ENCODE measurements at places on chromosomes 5 and 9.

DNA sequence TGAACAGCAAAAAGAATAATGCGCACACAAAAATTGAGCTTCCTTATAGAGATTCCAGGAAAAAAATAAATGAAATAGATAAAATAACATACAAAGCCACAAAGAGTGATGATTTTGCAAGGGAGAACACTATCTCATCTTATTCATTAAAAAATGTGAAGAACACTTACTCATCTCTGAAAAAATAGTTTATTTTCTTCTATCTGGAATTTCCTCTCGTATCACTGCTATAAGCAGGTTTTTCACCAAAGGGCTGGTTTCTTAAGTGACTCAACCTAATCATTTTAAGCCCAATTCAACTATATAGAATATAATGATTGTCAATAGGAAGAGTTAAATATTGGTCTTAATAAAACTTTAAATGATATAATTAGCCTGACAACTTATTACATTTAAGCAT lies 504.9 kb downstream of the NR2F1-AS1 start:
- no peak for DNase-seq

DNA sequence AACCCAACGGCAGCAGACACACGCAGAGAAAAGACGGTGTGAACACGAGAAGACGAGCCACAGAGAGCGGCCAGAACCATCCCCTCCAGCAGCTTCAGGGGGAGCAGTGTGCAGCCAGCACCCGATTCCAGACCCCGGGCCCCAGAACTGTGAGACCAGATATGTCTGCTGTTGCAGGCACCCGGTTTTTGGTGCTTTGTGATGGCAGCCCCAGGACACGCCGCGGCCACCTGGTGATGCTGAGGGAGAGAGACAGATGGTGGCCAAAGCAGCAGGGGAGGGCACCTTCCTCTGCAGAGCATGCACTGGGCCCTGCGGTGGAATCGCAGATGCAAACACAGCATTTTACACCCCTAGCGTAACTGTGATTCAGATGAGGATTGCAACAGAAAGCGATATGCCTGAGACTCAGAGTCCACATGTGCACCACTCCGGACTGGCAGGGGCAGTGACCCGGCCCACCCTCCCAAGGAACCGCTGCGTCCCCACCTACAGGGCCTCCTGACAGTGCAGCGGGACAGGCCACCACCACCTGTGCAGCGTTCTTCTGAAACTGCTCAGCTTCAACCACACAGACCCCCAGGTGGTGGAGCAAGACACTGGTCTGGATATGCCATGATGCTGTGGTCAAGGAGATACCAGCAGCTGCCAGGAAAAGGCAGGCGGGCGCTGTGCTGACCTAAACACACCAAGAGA lies 24.0 kb downstream of the ZDHHC11B start:
- no peak for DNase-seq

DNA sequence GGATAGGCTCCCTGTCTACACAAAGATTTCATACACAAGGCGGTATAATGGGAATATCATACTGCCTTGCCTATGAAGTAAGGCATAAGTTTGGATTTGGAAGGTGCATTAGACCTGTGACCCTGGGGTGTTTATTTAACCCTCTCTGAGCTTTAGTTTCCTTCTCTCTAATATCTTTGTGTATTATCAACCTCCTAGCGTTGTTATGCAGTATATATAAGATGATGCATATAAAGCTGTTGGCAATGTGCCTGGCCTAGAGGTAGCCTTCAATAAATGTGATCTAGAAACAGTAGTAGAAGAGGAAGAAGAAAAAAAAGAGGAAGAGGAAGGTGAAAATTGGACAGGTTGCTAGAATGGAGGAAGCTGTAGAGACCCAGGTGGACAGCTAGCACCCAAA lies 311.6 kb upstream of the CLINT1 start:
- DNase-seq: no peak

DNA sequence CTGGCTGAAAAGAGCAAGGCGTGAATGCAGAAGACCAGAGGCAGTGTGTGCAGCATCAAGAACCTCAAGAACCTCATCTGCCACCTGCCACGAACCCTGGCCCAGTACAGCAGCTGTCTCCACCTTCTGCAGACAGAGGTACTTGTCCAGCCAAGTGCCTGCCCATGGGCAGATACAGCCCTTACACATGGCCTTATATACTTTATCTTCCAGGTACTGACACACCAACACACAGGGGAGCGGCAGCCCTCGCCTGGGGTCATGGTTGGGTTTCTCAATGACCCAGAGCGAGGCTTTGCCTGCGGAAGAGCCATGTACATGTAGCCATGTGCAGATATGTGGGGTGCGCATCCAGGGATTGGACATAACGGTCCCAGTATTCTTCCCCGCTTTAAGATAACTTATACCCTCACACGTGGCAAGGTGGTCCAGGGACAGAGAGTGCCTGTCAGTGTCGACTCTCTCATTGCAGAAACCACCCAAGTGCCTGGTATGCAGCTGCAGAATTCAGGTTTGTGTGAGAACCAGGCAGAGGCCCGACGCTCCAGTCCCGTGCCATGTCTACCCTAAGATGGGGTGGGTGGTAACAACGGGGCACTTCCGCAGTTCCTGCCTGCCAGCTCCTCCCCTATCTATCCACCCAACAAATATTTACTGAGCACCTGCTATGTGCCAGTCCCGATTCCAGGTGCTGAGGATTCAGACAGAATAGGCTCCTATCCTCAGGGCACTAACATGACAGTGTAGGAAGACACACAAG lies 206.9 kb downstream of the FSTL4 start:
- DNase-seq: no peak

DNA sequence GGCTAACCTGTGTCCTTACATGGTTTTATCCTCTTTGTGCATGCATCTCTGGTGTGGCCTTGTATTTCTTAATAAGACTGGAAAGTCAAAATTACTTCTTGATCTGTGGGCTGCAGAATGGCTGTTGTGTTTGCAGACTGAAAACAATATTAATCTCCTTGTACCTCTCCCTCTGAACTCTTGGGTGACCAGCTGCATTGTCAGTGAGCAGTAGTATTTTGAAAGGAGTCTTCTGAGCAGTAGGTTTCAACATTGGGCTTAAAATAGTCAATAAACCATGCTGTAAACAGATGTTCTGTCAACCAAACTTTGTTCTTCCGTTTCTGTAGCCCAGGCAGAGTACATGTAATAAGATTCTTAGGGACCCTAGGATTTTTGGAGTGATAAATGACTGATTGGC lies 26.7 kb upstream of the NIM1K start:
- DNase-seq: no peak

DNA sequence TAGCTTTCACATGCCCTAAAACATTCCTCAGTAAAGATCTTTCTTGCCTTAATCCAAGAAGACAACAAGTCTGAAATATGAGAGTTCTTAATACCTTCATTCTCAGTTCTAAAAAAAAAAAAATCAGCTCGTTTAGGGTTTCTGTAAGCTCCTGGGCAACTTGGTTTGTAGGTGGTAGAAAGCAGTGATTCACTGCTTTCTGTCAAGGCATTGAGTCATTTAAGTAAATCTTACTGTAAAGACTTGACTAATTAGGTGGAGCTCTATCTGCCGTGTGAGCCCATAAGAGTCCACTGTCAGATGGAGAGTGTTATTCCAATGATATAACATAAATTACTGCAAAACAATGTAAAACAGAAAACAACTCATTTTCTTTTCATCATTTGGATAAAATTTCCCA lies 56.1 kb upstream of the MAST4 start:
- no peak for DNase-seq

GRCh38 chr5:87268126-87268969 lies 665 bp downstream of the RASA1 start:
- DNase-seq: peak; percentile 68

Data from NCI-H1417 (cell line).